ENCODE measurements at places on chromosomes 2 and 18. TPM values are rescaled to one million over a fixed set of nuclear protein-coding genes. Genes with fewer than 3 reads are reported as not detected.

GRCh38 chr2:102798181-102798580 lies 36.4 kb downstream of the TMEM182 start:
- no peaks in the 10 kb centered on the region for H3K36me3 ChIP-seq
- peaks cover 5% of the 10 kb centered on the region for H3K4me1 ChIP-seq
- no peak for DNase-seq
- H3K4me3 ChIP-seq = no peak overlapping the region
- H3K27me3 ChIP-seq = no peaks in the 10 kb centered on the region
- H3K27ac ChIP-seq = no peak overlapping the region

GRCh38 chr2:240811346-240812300 lies 8.4 kb downstream of the KIF1A start:
- no peak for DNase-seq
- no peak overlapping the region for H3K4me3 ChIP-seq
- peaks cover 6% of the 10 kb centered on the region for H3K27me3 ChIP-seq
- H3K36me3 ChIP-seq = no peaks in the 10 kb centered on the region

GRCh38 chr2:17057109-17058017 lies 391.7 kb upstream of the CYRIA start:
- H3K27ac ChIP-seq = no peak overlapping the region
- no peaks in the 10 kb centered on the region for H3K36me3 ChIP-seq

- peaks cover 13% of the 10 kb centered on the region for H3K4me1 ChIP-seq
- no peaks in the 10 kb centered on the region for H3K27me3 ChIP-seq
- DNase-seq = no peak
- H3K4me3 ChIP-seq = no peak overlapping the region
Measured at GRCh38 chr2:86142436-86143257, 36.6 kb downstream of the PTCD3 start.

DNA sequence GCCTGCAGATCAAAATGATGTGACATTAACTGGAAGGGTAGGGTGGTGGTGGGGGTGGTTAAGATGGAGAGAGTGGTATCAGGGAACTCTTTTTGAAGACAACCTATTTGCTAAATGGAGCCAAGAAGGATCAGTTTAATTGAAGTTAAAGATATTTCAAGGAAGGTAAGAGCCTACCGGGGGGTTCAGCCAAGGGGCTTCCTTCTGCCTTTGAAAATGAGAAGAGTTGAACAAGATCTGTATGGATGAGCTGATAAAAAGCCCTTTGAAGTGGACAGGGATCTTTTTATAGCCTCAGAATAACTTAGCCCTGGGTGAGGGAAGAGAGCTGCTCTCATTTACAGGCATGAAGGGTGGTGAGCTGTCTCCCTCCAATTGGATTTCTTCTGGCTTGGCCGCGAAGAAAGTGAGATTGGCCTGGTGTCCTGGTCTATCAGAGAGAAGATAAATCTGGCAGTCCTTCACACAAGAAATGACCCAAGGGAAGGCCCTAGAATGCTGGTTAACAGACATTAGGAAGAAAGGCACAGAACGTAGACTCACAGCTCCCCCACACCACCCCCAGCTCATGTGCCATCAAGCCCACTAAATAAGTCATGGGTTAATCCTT lies 439.8 kb downstream of the TNS1 start:
- no peaks in the 10 kb centered on the region for H3K36me3 ChIP-seq
- H3K4me1 ChIP-seq = no peaks in the 10 kb centered on the region
- H3K27ac ChIP-seq = no peak overlapping the region
- no peak overlapping the region for H3K4me3 ChIP-seq
- DNase-seq = no peak

Gene GULP1
- 4.8 TPM for total RNA-seq

Gene ADD2
- 0.90 TPM for total RNA-seq

Gene DES
- total RNA-seq = 3.4 TPM

Gene MAL
- 190 TPM for total RNA-seq

Gene COL5A2
- 28.2 TPM for total RNA-seq

Data from thymus (tissue), 14 donors.